Stimulated activated CD4-positive, alpha-beta T cell treated with anti-CD3 and anti-CD28 coated beads, Interleukin-1b, Interleukin-23, amount 100 ng/mL, for 1 hour (primary cell): ENCODE measurements at places on chromosomes 11 and 22.

GRCh38 chr22:20237480-20238440 lies 30.4 kb downstream of the RTN4R start:
- DNase-seq: no peak

DNA sequence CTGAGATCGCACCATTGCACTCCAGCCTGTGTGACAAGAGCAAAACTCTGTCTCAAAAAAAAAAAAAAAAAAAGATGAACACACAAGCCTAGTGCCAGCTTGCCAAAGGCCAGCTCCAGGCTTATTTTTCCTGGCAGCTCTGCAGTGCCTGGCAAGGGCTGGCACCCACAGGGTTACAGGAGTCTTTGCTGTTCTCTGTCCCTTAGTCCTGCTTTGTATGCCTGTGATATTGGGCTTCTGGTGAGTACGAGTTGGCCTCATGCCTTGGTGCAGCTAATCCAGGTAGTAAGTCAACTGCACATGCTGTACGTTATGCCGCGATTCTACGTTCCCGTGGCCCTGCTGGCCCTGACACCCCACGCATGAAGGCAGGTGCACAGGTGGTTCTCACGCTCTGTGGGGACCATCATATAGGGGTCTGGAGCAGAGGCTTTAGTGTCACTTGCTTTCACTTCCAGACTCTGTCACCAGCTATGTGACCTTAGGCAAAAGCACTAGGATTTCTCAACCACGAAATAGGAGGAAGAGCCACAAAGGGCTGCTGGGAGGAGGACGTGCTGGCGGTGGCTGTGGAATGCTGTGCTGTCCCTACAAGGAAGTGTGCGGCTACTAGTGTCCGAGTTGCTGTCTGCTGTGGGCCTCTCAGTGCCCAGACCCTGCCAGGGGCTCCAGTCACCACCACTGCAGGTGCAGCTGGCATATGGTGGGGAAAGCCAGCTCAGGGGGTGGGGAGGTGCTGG lies 21.4 kb upstream of the RASL10A start:
- no peak for DNase-seq

DNA sequence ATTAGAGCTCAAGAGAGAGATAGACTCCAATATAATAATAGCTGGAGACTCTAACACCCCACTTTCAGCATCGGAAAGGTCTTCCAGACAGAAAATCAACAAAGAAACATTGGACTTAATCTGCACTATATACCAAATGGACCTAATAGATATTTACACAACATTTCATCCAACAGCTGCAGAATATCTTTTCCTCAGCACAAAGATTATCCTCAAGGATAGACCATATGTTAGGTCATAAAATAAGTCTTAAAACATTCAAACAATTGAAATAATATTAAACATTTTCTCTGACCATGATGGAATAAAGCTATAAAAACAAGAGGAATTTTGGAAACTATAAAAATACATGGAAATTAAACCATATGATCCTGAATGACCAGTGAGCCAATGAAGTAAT lies 45.1 kb upstream of the FAM181B start:
- DNase-seq: no peak

- DNase-seq: no peak
Measured at GRCh38 chr22:27882507-27883290, 36.4 kb downstream of the PITPNB start.

GRCh38 chr11:75323609-75324008 lies 27.9 kb downstream of the ARRB1 start:
- no peak for DNase-seq

GRCh38 chr11:1665313-1665712 lies 31.7 kb upstream of the KRTAP5-6 start:
- no peak for DNase-seq

- no peak for DNase-seq
Measured at GRCh38 chr22:20520093-20520511, 12.7 kb downstream of the MED15 start.

GRCh38 chr11:134272381-134273316 lies 3.5 kb upstream of the GLB1L3 start:
- DNase-seq: no peak

- DNase-seq: no peak
Measured at GRCh38 chr22:20551805-20552442, 44.5 kb downstream of the MED15 start.

DNA sequence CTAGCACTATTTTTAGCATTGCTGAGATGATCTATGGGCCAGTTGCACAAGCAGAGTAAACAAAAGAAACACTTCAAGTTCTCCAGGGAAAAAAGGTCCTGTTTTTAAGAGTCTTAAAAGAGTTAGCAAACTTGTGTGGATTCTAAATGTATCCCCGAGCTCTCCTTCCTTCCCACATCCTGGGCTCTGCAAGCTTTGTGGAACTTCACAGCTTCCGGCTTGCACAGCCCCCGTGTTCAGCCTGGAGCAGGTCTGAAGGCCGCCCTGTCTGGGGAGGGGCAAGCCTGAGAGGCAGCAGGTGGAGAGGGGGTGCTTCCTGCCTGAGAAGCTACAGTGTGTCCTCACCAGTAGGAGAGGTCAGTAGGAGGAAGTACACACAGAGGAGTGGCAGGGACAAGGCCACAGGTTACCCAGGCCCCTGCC lies 35.1 kb upstream of the SUSD2 start:
- DNase-seq: no peak

DNA sequence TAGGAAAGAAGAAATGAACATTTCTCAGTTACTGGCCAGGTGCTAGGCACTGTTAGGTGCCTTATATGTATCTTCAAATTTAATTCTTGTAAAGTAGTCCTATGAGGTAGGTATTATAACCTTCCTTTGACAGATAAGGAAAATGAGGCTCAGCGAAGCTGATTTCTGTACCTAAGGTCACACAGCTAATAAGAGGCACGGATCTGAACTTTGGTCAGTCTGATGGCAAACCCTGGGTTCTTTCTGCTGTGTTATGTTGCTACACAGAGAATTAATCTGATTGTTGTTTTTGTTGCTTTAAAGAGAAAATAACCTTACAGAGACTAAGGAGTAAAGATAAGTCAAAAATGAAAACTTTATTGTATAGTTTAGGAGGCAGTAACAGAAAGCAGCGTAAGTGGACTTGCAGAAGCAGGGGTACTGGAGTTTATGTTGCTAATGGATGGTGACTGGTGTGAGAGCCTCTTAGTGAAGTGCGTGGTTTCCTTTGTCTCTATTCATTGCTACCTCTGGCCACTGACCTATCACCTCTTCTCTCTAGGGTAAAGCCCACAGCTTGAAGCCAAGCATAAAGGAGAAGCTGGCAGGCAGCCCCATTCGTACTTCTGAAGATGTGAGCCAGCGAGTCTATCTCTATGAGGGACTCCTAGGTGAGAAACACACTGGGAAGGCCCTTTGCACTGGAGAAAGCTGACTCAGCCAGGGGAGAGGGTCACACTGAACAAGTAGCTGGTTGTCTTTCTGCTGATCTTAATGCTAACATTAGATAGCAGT lies 38.3 kb downstream of the MADD start:
- no peak for DNase-seq

DNA sequence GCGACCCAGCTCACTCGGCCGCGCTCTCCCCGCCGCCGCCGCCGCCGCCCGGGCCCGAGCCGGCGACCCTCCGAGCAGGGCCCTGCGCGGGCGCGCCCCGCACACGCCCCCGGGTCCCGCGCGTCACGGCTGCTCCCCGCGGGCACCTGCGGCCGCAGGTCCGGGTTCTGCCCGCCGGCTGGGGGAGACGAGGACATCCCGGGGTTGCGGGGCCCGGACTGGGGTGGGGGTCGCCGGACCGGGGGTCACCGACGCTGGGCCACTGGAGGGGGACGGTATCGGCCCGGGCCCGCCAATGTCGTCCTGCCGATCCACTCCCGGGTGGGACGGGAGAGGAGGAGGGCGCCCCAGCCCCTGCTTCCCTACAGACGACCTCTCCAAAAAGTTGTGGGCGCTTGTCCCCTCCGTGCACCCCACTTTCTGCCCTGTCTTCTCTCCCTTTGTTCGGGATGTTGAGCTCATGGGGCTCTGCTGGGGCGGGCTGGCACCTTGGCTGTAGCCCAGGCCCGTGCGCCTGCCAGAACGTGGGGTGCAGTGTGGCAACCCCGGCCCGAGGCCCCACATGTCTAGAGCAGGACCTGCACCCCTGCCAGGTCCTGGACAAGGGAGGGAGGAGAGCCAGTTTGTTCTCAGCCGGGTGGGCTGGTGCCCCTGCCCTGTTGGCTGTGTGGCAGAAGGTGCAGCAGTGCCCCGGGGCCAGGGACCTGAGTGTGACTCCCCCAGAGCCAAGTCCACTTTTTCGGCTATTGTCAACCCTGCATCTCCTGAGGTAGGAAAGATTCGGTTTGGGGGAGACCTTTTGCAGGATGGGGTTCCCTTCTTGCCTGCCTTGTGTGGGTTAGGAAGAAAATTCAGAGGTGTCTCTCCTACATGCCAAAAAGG lies 40.2 kb upstream of the CELSR1 start:
- no peak for DNase-seq

DNA sequence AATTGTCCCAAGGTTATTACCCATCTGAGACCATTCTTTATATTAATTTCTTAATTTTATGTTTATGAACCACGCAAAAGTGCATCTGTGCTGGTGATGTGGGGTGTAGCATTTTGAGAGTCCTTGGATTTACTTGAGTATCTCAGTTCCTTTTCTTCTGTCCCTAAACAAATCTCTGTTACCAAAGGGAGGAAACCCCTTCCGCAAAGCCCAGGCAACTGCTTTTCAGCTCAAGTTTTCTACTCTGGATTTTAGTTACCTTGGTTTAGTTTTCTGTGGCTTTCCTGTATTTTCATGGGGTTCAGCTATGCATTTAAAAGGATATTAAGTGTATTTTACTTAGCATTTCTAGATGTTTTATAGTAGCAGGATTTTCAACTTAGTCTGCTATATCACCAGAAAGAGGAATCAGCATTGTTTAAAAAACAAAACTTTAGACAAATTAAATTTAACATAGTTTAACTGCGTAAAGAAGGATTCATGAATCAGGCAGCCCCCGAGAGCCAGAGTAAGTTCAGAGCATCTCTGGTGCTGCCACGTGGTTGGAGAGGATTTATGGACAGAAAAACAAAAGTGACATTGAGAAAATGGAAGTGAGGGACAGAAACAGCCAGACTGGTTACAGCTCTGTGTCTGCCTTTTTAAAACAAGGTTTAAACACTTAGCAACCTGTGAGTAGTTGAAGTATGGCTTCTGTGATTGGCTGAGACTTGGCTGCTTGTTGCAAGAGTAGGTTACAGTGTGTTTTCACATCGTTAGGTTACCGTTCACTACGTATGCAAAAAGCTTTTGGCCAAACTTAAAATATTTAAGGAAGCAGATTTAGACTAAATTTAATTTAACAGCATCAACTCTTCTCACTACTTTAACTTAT lies 9.6 kb downstream of the ADM start:
- no peak for DNase-seq

- no peak for DNase-seq
Measured at GRCh38 chr22:23698673-23699235, 7.9 kb downstream of the RGL4 start.

DNA sequence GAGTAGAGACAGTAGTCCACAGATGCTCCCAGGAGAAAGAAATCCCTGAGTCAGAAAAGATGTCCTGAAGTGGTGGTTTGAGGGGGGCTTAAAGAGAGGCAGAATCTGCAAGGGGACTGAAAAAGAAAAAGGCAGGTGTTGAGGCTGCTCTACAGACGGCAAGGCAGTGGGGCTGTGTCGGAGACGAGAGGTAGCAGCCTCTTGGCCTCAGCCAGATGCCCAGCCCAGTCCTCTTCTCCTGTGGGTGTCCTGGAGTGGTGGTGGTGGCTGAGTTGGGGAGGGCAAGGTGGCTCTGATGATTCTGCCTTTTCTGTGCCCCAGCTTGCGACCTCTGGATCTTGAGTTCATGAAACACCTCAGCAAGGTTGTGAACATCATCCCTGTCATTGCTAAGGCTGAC lies 9.3 kb upstream of the WBP2NL start:
- DNase-seq: no peak

GRCh38 chr11:112902361-112903011 lies 58.7 kb upstream of the NCAM1 start:
- DNase-seq: no peak

- DNase-seq: no peak
Measured at GRCh38 chr11:89443361-89444322, 47.5 kb downstream of the NOX4 start.

DNA sequence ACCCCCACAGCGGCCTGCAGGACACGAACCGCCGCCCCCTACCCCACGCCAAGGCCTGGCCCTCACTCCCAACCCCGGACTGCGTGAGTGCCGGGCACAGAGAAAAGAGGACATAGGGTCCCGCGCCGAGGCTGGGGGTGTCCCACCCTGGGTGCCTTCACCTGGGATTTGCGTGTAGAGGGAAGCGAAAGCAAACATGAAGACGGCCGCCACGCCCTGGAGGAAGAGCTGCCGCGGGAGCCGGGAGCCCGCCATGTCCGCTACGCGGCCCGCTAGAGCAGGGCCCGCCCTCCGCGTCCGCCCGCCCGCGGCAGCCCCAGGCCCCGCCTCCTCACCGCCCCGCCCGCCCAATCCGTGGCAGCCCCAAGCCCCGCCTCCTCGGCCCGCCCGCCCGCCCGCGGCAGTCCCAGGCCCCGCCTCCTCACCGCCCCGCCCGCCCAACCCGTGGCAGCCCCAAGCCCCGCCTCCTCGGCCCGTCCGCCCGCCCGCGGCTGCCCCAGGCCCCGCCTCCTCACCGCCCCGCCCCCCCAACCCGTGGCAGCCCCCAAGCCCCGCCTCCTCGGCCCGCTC lies at the start of gene LMF2:
Gene LMF2, minus strand, starts transcription at position 282 of the 570 bp plus-strand sequence. Its CDS starts 27 bp downstream, at position 255.
- DNase-seq: peak; percentile 92

DNA sequence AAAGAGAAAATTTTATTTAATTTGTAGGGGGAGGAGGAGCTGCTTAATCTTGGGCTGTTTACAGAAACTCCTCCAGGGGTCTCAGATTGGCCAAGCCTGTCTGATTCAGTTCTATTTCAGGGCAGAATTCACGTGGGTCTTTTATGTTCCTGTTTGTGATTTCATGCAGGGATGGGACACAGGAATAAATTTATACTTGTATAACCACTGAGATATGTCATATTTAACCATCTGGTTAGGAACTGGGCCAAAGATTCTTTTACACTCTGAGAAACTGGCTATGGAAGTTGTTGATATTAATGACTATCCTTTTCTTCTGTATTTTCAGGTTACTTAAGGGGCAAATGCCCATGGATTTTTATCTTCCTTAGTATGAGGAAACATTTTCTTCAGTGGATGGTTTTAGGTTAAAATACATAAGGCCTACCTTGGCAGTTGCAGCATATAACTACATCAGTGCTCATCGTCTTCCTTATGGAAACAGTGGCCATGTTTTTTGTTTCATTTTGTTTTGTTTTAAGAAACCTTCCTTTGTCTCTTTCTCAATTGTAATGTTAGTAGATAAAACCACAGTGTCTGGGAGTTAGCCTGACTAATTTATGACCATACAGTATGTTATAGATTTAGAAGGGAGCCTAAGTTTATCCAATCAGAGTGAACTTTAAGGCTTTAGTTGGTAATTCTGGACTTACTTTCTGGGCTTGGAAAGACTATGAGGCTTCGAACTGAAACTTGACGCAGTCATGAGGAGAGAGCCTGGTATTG lies 132.4 kb upstream of the ANO3 start:
- DNase-seq: no peak
